ENCODE measurements at places on chromosomes 11 and 22. TPM values are rescaled to one million over a fixed set of nuclear protein-coding genes. Genes with fewer than 3 reads are reported as not detected.

- H3K4me3 ChIP-seq, result no peak overlapping the region
- no peak for DNase-seq
- no peak overlapping the region for H3K27ac ChIP-seq
- no peaks in the 10 kb centered on the region for H3K4me1 ChIP-seq
Observed at GRCh38 chr11:68651208-68651984, 32.9 kb upstream of the GAL start.

The MRGPRE gene
- not detected for total RNA-seq

The PRG3 gene
- total RNA-seq, result not detected

The TIGD3 gene
- total RNA-seq, result not detected

- H3K4me1 ChIP-seq, result no peaks in the 10 kb centered on the region
- no peak overlapping the region for H3K4me3 ChIP-seq
- H3K27ac ChIP-seq, result no peak overlapping the region
- H3K27me3 ChIP-seq, result no peaks in the 10 kb centered on the region
Observed at GRCh38 chr11:107259811-107260221, 197.8 kb downstream of the CWF19L2 start.

DNA sequence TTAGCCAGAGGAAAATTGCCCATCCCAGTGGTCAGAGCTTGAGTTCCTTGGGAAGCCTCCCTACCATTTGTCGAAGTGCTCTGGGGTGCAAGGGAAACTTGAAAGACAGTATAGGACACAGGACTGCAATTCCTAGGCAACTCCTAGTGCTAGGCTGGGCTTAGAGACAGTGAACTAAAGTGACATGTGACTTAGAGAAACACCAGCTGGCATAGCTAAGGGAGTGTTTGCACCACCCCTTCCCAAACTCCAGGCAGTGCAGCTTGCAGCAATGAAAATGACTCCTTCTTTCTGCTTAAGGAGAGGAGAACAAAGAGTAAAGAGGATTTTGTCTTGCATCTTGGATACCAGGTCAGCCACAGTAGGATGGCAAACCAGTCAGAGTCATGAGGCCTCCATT is 388.0 kb downstream of the DYNC2H1 start:
- no peaks in the 10 kb centered on the region for H3K36me3 ChIP-seq
- H3K4me3 ChIP-seq, result no peak overlapping the region
- no peak overlapping the region for H3K27ac ChIP-seq
- no peaks in the 10 kb centered on the region for H3K27me3 ChIP-seq

Measured in thoracic aorta (tissue), 2 donors.